ENCODE measurements at places on chromosomes 3 and 15. TPM values are rescaled to one million over a fixed set of nuclear protein-coding genes. Genes with fewer than 3 reads are reported as not detected.

PLAAT1 gene
- 3.9 TPM for total RNA-seq

SERPINI1 gene
- total RNA-seq: 8.0 TPM

HTR3C gene
- total RNA-seq: not detected

NTRK3 gene
- total RNA-seq: not detected
